ENCODE measurements at places on chromosomes 1 and 21. TPM values are rescaled to one million over a fixed set of nuclear protein-coding genes. Genes with fewer than 3 reads are reported as not detected.
A peak's percentile ranks its signal among the peaks of the same experiment; 100 is the strongest.

DNA sequence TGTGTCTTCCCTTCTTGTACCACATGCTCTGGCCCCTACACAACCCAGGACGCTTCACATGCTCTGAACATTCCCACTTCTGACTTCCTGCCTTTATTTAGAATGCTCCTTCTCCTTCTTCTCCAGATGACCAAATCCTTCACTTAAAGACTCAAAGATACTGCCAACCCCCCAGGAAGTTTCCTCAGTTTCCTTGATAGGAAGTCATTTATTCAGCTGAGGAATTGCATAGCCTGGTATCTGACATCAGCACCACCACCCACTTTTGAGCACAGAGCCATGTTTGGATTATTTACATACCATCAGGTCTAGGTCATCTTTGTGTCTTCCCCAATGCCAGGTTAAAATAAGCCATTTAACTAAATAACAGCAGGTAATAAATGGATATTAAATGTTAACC lies 42.4 kb downstream of the GFI1 start:
- no peak for DNase-seq

GRCh38 chr1:114218361-114219171 lies 64.9 kb upstream of the SYT6 start:
- DNase-seq: peak; percentile 59

GNPAT gene
- polyA plus RNA-seq: 59.5 TPM

DNA sequence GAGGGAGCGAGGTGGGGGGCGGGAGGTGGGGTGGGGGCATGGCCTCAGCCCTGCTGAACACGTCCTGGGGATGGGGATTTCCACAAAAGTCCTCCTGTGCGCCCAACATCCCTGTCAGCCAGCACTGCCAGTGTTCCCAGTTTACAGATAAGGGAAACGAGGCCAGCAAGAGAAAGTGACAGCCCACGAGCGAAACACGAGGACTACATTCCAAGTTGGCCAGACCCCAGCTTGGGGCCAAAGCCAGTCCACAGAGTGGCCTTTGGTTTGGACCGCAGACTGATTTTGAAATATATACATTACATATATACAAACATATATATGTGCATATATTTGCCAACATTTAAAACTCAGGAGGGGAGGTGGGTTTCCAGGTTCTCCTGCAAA lies 5.0 kb downstream of the FBXO2 start:
- DNase-seq: no peak

BCL2L15 gene
- 0.66 TPM for polyA plus RNA-seq

DNA sequence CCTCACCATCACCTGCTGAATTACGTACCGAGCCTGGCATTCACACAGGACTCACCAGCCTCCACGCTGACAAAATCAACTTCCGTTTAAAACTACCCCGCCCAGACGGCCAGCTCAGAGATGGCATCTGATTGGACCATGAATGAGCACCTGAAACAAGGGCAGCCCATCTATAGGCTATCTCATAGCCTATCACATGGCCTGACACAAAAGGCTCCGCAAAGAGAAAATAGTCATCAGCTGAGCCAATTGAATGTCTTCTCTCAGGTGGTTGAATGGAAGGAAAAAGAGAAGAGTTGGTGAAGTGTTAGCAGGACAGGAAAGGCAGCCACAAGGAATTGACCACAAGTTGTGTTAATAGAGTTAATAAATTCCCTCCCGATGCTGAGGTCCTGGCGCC lies 50.6 kb upstream of the ZC3H12A start:
- DNase-seq: no peak

TTLL10 gene
- polyA plus RNA-seq: 0.25 TPM

DNA sequence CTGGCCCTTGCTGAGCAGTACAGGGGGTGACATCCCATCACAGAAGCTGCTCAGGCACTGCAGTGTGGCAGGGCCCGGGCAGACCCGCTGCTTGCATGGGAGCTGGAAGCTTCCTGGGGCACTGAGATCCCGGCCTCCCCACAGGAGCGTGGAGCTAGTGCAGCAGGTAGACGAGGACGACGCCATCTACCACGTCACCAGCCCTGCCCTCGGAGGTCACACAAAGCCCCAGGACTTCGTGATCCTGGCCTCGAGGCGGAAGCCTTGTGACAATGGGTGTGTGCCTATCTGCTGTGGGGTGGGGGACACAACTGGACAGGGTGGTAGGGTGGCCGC lies 16.4 kb downstream of the FAM151A start:
- no peak for DNase-seq

GJA8 gene
- not detected for polyA plus RNA-seq

DNA sequence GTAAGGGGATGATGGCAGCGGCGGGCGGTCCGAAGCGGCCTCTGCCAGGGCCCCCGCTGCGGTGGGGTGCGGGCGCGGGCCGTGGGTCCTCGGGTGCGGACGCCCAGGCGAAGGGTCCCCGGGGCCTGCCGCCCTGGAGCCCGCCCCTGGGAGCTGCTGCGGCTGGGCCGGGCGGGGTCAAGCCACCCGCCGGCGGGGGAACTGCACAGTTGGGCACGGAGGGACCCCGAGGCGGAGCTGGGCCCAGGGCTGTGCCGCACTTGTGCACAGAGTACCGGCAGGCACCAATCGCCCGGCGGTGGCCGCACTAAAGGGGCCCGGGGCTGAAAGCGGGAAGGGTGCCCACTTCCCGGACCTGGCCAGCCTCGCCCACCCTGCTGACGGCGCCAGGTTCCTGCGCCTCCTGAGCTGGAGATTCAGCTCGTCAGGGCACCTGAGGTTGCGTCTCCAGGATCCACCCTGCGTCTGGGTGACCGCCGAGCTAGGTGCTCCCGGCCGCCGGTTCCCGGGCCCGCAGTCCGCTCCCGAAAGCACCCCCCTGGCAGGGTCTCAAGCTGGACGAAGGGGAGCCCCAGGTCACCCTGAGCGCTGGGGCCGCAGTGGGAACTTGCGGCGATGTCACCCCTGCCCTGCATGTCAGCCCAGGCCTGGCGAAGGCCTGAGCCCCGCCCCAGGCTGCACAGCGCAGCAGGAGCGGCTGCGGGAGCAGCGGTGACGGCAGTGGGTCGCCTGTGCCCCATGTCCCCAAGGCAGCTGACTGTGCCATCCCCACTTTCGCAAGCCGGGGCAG lies 56.7 kb upstream of the ETV3 start:
- DNase-seq: no peak

- no peak for DNase-seq
Measured at GRCh38 chr1:1082776-1083415, 8.8 kb upstream of the RNF223 start.

PTPN7 gene
- polyA plus RNA-seq: 1.1 TPM

ELAPOR1 gene
- polyA plus RNA-seq: 0.27 TPM

KPRP gene
- not detected for polyA plus RNA-seq

GRCh38 chr21:34834852-34835501 lies 166.2 kb downstream of the CLIC6 start:
- DNase-seq: no peak

GRCh38 chr1:241947354-241947753 lies 10.2 kb upstream of the BECN2 start:
- DNase-seq: peak; percentile 63

DNA sequence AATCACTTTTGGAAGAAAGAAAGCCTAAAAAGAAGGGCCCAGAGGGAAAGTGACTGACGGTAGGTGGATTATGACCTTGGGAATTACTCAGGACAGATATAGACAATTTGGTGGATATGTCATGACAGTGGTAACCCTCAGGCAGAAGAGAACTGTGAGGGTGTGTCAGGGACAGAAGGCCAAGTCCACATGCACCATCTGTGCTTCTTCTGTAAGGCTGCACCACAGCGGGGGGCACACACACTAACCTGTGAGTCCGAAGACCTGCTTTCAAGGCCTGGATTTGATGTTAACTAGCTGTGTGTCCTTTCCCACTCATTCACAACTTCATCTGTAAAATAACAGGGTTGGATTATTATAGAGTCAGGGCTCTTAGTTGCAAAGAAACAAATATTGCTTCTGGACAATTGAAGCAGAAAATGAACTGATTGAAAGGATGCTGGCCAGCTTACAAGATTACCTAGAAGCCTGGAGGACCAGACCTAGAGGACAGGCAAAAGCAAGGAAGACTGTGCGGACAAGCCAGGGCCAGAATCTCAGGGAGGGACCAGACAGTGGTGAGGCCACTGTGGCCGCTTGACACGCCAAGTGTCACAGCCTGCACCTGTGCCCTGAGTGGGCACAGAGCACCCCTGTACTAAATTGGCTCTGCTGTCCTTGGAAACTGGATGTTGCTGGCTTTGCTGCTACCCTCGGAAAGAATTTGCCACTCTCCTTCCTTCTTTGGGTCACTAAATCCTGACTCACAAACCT lies 34.7 kb upstream of the USP24 start:
- no peak for DNase-seq

SEMA6C gene
- polyA plus RNA-seq: 120 TPM
